Right ventricle myocardium superior (tissue), 1 donor: ENCODE measurements at places on chromosomes 4 and X. TPM values are rescaled to one million over a fixed set of nuclear protein-coding genes. Genes with fewer than 3 reads are reported as not detected.

Gene NDST4
- not detected for total RNA-seq

Gene PPP4R3C
- total RNA-seq, result not detected

Gene DDX53
- total RNA-seq, result not detected

Gene BEX1
- total RNA-seq, result 0.97 TPM

Gene CHRDL1
- total RNA-seq, result 2.9 TPM

Gene DRP2
- 0.05 TPM for total RNA-seq

DNA sequence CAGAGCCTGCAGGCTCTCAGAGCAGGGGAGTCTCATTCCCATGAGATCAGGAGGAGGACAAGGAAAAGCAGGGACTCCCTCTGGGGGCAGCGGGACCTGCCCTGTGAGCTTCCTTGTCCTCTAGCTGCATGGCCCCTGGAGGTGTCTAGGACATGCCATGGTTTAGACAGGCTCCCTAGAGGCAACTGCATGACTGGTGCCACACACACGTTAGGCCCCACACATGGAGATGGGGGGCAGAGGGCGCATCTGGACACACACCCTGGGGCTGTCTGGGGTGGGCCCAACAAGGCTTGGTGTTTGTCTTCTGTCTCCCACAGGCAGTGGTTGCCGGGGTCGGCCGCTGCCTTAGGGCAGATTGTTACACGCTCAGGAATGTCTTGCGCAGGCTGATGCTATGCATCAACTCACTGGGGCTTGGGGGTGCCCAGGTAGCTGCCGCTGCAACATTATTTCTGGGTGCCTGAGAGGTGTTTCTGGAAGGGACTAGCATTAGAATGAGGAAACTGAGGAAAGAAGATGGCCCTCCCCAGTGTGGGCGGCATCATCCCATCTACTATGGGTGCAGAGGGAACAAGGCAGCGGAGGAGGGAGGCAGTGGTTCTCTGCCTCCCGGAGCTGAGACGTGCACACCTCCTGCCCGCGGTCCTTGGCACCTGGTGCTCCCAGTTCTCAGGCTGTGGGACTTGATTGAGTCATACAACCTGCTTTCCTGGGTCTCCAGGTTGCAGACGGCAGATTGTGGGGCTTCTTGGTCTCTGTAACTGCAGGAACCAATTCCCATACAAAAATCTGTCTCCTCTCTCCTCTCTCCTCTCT lies 32.1 kb upstream of the GPR78 start:
- DNase-seq, result no peak

DNA sequence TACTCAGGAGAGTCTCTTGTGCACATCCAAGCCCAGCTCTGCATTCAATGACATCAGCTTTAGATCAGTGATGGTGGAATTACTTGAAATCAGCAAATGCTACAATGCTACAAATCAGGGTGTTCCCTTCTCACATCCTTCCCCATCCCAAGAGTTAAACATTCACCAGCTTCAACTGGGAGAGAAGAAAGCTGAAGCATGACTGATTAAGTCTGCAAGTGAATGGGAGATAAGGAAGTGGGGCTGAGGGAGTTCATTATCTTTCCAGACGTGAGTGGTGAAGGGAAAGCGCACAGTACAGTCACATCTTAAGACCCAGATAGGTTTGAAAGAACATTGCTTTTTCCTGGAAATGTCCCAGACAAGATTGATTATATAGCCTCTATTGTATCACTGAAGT lies 26.2 kb upstream of the MAP9 start:
- no peak for DNase-seq

GRCh38 chr4:16035843-16036242 lies 48.0 kb downstream of the PROM1 start:
- DNase-seq, result no peak

- DNase-seq, result no peak
These were observed 3.4 kb downstream of the HTT-AS start for GRCh38 chr4:3070709-3071500.

DNA sequence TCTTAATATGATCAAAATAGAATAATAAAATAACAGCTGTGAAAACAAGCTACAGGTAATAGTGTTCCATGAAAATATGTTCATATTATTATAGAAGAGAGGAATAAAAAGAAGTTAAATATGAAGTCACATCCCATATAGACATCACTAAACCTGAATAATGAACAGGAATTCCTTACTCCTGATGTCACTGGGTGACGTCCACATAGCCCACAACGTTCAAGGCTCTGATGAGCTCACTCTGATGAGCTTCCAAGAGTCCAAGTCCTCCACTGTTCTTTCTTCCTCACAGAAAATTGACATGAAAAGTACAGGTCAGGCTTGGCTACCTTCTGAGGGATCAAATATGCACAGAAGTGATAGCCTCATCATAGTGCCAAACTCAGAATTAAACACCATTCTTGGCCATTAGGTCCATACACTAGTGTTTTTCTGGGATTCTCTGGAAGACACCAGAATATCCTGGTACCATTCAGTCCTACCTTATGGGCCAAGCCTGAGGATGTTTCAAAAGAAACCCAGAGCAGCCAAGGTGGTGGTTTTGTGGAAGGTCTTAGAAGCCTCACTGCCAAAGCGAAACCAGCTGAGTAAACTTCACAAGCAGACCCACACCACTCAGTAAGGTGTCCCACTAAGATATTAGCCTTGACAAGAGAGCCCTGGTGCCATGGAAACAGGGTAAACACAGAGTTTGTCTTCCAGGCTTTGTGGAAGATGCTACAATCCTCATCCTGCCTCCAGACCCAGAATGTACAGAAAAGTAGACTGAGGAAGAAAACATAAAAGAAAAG lies 138.4 kb upstream of the HHIP start:
- DNase-seq, result no peak

DNA sequence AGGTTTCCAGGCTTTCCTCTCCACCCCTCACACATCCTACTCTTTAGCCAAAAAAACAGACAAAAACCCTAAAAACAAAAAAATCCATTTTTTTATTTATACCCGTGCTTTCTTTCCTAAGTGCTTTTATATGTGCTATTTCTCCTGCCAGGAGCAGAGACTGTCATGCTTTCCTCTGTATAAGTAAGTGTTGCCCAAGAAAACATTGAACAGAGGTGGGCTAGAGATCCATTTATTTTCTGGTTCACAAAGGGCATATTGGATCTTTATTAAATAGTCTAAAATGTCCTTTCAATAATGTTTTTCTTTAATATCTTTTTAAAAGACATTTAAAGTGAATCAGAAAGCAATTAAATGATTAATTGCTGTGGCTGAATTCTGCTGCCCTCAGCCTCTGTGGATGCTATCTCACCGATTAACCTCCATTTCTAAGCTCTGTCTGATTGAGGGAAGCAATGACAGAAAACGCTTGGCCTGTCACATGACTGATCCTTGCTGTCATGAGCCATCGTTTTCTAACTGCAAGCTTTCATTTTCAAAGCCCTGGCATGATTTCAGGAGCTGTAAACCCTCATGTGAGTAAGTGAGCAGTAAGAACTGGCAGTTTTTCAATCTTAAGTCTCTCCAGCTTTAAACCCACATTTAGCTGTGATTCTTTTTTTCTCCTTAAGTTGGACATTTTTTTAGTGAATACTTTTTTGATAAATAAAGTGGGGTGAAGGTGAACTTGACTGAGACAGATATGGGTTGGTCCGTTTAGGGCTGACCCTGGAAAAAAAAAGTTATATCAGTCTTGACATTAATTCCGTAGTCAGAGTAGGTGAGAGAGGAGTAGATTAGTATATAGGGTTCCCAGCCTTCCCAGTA lies 180.7 kb upstream of the PGRMC2 start:
- DNase-seq, result peak; percentile 48

GRCh38 chr4:135548711-135549110 lies 1347.1 kb upstream of the PABPC4L start:
- DNase-seq, result no peak

GRCh38 chr4:5710065-5710960 lies 688 bp upstream of the EVC start:
- DNase-seq, result no peak

- no peak for DNase-seq
These were observed 55.4 kb downstream of the ZNF827 start for GRCh38 chr4:145883101-145883694.

GRCh38 chrX:13750204-13750603 lies 15.7 kb downstream of the OFD1 start:
- no peak for DNase-seq

DNA sequence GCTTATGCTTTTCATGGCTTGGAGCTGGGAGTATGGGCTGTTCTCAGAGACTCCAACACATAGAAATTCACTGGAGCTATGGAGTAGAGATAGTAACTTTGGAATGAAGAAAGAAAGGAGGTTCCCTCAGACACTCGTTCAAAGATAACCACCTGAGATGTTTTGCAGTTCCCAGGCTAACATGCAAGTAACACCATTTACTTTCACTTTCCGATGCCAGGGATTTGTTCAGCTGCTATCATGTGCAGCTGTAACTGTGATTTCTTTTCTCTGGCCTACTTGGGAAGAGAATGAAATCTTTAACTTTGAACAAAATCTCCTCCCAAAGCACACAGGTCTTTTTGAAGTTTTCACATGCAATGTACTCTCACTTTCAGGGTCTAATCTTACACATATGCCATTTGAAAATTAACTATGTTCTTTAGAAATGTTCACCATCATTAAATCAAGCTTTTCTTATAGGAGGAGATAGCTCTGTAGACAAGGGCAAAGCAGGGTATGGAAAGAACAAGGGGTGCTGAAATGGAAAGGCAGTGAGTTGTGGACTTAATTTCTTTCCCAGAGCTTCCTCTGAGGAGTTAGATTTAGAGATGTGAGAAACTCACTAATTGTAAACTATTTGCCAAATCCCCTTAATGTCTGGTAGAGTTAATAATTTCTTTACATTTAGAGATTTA lies 514.3 kb downstream of the PDHA2 start:
- DNase-seq, result no peak

- no peak for DNase-seq
These were observed 3.7 kb upstream of the CXCL6 start for GRCh38 chr4:73832651-73833237.
